ENCODE measurements at places on chromosomes 3 and 15. TPM values are rescaled to one million over a fixed set of nuclear protein-coding genes. Genes with fewer than 3 reads are reported as not detected.

Gene PPARG
- 6.1 TPM for total RNA-seq

Gene ITGA11
- total RNA-seq, result 0.20 TPM

Gene NANOGP8
- total RNA-seq, result not detected

Gene PPCDC
- total RNA-seq, result 8.4 TPM

Gene UBL7
- total RNA-seq, result 33.1 TPM

Gene GNB5
- total RNA-seq, result 29.7 TPM

Gene SMAD6
- 14.9 TPM for total RNA-seq

- DNase-seq, result no peak
Measured at GRCh38 chr3:99869621-99870020, 52.0 kb downstream of the CMSS1 start.

GRCh38 chr3:131762981-131763564 is 260.3 kb upstream of the MRPL3 start:
- DNase-seq, result no peak

DNA sequence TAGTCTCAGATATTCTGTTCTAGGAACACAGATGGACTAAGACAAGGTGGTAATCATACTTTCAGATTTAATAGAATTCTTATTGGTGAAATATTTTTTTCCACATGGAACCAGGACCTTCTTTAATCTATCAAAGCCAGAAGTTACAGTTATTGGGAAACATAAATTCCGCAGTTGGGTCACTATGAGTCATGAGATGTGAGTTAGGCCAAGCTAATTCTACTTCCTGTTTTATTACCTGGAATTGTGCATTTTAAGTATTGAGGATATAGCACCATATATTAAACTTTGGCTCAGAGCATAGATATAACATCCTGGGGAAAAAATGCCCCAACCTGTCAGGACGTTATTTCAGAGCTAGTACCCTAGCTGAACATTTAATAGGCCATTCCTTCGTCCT is 96.4 kb upstream of the P3H2 start:
- DNase-seq, result no peak

GRCh38 chr15:42065468-42065867 is 28.9 kb downstream of the PLA2G4D start:
- no peak for DNase-seq

DNA sequence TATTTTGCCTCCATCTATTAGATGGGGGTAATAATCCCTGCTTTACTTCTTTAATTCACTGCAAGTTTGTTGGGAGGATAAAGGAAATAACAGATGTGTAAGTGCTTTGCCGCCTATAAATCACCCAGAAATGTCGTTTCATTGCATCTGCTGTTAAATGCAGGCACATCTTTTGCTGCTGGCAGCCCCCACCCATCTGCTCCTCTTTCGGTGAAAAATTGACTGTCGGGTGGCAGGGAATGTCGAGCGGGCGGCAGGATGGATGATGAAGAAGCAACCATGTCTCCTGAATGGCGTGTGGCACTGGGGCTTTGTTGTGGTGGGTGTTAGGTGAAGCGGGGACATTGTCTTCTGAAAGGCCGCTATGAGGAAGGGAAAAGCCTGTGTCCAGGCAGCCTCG is 543 bp upstream of the REC114 start:
- DNase-seq, result no peak

GRCh38 chr3:117454254-117454653 is 744.7 kb downstream of the TUSC7 start:
- no peak for DNase-seq

DNA sequence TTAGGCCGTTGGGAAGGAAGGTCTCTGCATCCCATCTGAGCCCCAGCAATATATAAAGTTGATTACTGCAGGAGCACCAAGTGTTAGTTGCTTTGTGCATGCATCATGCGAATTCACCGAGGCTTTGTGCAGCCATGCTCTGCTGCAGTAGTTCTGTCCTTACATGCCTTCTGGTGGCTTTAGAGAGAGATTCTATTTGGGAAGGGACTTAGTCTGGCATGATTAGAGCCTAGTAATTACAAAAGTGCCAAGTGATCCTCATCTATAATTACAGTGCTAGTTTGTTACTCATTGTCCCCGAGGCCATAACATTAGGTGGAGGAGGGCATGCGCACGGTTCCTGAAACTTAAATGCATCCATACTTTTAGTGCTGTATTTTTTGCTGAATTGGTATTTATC is 353.6 kb downstream of the CNTN4 start:
- DNase-seq, result no peak

GRCh38 chr15:71784719-71785118 is 25.6 kb upstream of the NR2E3 start:
- no peak for DNase-seq

DNA sequence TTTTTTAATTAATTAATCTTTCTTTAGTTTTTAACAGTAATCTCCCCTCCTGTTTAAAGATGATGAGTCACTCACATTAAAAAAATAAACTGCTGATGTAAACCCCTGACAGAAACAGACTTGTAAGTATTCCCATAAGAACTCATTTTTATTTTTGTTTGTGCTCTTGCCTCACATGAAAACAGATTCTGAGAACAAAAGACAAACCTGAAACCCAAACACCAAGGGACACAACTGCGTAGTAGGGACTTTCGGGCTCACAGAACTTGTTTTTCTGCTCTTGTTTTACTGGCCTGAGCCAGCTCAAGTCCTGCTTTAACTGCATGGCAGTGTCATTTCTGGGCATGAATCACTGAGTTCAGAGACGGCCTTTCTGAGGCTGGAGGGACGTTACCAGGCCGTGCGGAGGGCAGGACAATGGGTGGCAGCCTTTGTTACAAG is 600.8 kb downstream of the FOXP1 start:
- DNase-seq, result peak; percentile 58

GRCh38 chr3:174951498-174952005 is 92.4 kb downstream of the NAALADL2 start:
- no peak for DNase-seq
